Activated CD4-positive, alpha-beta T cell treated with anti-CD3 and anti-CD28 coated beads for 36 hours (primary cell): ENCODE measurements at places on chromosomes 11 and 22. TPM values are rescaled to one million over a fixed set of nuclear protein-coding genes. Genes with fewer than 3 reads are reported as not detected.

LINC01488 gene
- total RNA-seq, result not detected

OR5AN1 gene
- not detected for total RNA-seq

CEP126 gene
- total RNA-seq, result 1.3 TPM

ART1 gene
- not detected for total RNA-seq

MLC1 gene
- total RNA-seq, result not detected

CD3G gene
- total RNA-seq, result 141 TPM

SYT12 gene
- 0.11 TPM for total RNA-seq

P2RY2 gene
- total RNA-seq, result not detected

ANGPTL5 gene
- not detected for total RNA-seq

GRCh38 chr11:33001751-33002542 lies 13.7 kb upstream of the DEPDC7 start:
- DNase-seq, result no peak
- H3K27ac ChIP-seq, result no peak overlapping the region
- peaks cover 25% of the 10 kb centered on the region for H3K4me1 ChIP-seq

DNA sequence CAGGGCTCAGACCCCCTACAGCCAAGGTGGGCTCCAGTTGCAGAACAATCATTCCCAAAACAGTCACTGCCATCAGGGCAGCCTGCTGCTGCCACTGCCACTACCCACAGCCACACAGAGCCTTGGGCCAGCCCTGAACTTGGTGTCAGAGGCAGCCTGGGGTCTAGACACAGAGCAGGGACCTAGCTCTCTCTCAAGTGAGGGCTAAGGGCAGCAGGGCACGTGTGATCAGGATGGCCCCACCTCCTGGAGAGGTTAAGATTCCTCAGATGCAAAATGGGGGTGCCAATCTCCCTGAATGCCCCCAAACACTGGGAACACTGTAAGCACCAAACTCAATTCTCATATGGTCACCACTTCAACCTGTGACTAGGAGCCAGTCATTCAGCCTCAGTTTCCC lies 15.6 kb downstream of the CABP7 start:
- DNase-seq, result no peak
- H3K4me1 ChIP-seq, result no peaks in the 10 kb centered on the region
- H3K27me3 ChIP-seq, result no peaks in the 10 kb centered on the region
- no peaks in the 10 kb centered on the region for H3K36me3 ChIP-seq
- H3K27ac ChIP-seq, result no peak overlapping the region

DNA sequence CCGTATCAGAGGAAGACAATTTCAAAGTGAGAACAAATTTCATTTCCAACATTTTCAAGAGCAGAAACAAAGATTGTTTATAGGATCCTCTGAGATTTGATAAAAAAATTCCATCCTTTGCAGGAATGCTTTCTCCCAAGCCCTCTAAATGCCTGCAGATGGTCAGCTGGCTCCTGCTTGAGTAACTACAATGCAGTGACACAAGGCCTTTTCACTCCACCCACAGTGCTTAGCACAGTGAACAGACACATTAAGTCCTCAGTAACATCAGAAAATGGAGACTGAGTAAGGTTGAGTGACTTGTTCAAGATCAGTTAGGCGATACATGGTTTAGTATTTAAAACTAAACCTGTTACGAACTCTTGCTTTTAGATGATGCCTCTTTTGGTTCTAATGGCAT lies 527.1 kb upstream of the CCDC90B start:
- no peak overlapping the region for H3K4me3 ChIP-seq
- no peak overlapping the region for H3K27ac ChIP-seq
- no peak for DNase-seq
- H3K27me3 ChIP-seq, result peaks cover 10% of the 10 kb centered on the region

DNA sequence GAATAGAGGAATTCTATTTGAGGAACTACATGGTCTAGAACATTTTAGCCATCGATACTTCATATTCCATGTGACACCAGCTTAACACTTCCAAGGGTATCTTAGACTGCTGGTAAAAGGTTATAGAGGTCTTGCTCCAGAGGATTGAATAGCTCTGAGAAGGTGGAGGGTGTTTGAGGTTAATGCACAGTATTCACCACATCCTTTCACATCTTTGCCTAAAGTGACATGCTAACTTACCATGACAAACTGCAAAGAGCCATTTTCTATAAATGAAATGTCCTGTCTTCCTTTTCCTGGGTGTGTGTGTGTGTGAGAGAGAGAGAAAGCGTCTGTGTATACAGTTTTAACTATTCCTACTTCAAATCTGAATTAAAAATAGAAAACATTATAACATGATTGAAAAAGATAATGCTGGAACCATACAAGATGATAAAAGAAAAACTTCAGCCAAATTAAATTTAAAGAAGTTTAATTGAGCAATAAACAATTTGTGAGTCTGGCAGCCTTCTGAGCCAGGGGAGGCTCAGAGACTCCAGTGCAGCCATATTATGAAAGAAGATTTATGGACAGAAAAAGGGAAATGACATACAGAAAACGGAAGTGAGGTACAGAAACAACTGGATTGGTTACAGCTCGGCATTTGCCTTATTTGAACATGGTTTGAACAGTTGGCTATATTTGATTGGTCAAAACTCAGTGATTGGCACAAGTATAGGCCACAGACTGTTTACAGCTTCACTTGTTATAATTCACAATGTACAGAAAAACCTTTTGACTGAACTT lies 320.9 kb upstream of the CCDC179 start:
- no peak for DNase-seq
- no peak overlapping the region for H3K27ac ChIP-seq
- no peaks in the 10 kb centered on the region for H3K4me1 ChIP-seq
- H3K4me3 ChIP-seq, result no peak overlapping the region
- H3K36me3 ChIP-seq, result no peaks in the 10 kb centered on the region

- H3K36me3 ChIP-seq, result peaks cover 29% of the 10 kb centered on the region
- H3K4me1 ChIP-seq, result peaks cover 67% of the 10 kb centered on the region
- H3K27me3 ChIP-seq, result no peaks in the 10 kb centered on the region
- H3K4me3 ChIP-seq, result no peak overlapping the region
- H3K27ac ChIP-seq, result no peak overlapping the region
These were observed 9.0 kb downstream of the TRIM44 start for GRCh38 chr11:35671396-35672127.

- no peaks in the 10 kb centered on the region for H3K4me1 ChIP-seq
- H3K27me3 ChIP-seq, result no peaks in the 10 kb centered on the region
- no peaks in the 10 kb centered on the region for H3K36me3 ChIP-seq
These were observed 10.1 kb downstream of the LMO1 start for GRCh38 chr11:8253566-8253965.

- no peak for DNase-seq
- no peak overlapping the region for H3K27ac ChIP-seq
- peaks cover 15% of the 10 kb centered on the region for H3K27me3 ChIP-seq
- no peak overlapping the region for H3K4me3 ChIP-seq
These were observed 9.9 kb downstream of the MS4A15 start for GRCh38 chr11:60766547-60766946.

GRCh38 chr11:17954395-17955252 lies 58.2 kb downstream of the SERGEF start:
- H3K4me3 ChIP-seq, result no peak overlapping the region
- no peak for DNase-seq
- peaks cover 55% of the 10 kb centered on the region for H3K36me3 ChIP-seq
- no peaks in the 10 kb centered on the region for H3K4me1 ChIP-seq
- H3K27me3 ChIP-seq, result no peaks in the 10 kb centered on the region

DNA sequence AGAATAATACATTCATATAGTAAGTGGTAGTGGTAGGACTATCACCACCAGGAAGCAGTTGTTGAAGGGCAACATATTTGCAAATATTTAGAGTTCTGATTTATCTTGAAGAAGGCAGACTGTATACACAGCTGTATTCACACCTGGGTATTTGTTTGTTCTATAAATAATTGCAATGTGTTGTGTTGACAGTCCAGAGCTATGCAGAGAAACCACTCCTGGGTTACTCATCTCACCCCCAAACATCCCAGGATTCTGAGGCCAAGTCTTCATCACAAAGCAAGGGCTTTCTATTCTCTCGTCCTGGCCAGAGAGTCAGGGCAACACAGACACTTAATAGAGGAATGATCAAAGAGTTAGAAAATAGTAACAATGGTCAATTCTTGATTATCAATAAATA lies 102.1 kb upstream of the FAT3 start:
- no peak overlapping the region for H3K27ac ChIP-seq
- no peaks in the 10 kb centered on the region for H3K27me3 ChIP-seq
- no peaks in the 10 kb centered on the region for H3K36me3 ChIP-seq

- no peak for DNase-seq
- H3K4me3 ChIP-seq, result no peak overlapping the region
- H3K27ac ChIP-seq, result no peak overlapping the region
- H3K27me3 ChIP-seq, result peaks cover 6% of the 10 kb centered on the region
- H3K36me3 ChIP-seq, result no peaks in the 10 kb centered on the region
- no peaks in the 10 kb centered on the region for H3K4me1 ChIP-seq
These were observed 2.7 kb downstream of the HBG1 start for GRCh38 chr11:5246772-5247471.

DNA sequence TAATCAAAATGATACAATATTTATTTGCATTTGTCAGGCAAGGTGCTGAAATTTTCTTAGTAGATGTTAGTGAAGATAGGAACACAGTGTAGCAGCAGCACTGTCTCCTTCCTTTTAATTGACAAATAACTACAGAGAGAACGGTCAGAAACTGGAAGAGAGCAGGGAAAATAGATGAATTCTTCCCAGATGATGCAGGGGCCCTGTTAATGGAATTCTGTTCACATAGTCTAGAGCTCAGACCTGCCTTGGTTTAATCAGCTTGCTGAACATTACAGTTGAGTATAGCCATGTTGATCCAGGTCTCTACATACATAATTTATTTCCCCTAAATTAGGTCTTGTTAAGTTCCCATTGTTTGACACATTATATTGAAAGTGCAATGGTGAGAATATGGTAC lies 127.4 kb downstream of the SLC17A6 start:
- H3K27me3 ChIP-seq, result peaks cover 14% of the 10 kb centered on the region
- H3K36me3 ChIP-seq, result no peaks in the 10 kb centered on the region
- no peaks in the 10 kb centered on the region for H3K4me1 ChIP-seq
- no peak overlapping the region for H3K4me3 ChIP-seq
- no peak for DNase-seq
- H3K27ac ChIP-seq, result no peak overlapping the region

GRCh38 chr11:20647976-20648565 lies 21.3 kb upstream of the NELL1 start:
- H3K4me3 ChIP-seq, result no peak overlapping the region
- no peaks in the 10 kb centered on the region for H3K36me3 ChIP-seq
- no peaks in the 10 kb centered on the region for H3K4me1 ChIP-seq
- H3K27ac ChIP-seq, result no peak overlapping the region

DNA sequence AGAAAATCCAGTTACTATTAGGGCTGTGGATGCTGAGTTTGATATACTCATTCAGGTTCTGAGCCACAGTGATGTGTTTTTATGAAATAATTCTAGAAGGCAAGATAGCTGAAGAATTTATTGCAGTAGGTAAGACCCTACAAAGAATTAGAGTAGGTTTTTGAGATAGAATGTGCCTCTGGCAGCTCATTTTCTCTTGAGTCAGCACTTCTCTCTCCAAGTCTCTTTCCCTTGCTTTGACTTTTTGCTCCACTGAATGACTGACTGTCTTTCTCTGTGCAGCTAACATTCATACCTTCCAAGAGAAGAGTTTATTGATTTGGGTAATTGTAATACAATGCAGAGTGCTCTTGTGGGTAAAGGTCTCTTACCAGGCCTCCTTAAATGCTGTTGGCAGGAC lies 48.0 kb upstream of the C11orf87 start:
- no peaks in the 10 kb centered on the region for H3K36me3 ChIP-seq
- H3K4me1 ChIP-seq, result no peaks in the 10 kb centered on the region
- no peak overlapping the region for H3K4me3 ChIP-seq

DNA sequence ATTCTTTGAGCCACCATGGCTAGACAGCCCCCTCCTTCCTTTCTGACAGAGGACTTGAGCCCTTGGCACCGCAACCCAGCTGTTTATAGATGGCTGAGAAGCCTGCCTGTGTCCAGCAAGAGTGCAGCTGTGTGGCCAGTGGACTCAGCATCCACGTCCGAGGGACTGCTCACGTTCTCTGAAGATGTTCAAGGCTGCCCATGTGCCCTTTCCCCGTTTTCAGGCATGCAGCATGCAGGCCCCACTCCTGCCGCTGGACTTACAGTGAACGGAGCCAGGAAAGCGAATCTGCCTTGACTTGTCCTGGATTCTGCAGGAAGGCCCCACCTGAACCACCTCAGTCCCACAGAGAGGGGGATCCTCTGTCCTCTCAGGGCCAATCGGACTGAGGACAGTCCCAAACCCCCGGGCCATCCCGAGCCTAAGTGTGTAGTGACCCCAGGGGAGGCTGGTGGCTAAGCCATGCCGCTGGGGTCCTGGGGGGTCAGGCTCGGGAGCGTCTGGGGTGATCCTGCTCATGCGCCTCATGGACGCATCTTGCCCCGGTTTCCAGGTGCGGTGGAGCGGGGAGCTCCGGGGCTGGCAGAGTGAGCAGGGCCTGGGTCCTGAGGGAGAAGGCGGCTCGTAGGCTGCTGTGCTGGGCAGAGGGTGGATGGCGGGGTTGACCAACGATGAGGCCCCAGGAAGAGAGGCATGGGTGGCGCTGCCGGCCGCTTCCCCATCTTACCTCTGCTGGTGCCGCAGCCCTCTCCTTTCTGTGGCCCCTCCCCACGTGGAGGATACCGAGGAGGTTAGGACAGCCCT lies 170.7 kb downstream of the CTTN start:
- H3K27ac ChIP-seq, result no peak overlapping the region

GRCh38 chr11:118051136-118051610 lies 25.7 kb upstream of the TMPRSS4 start:
- H3K36me3 ChIP-seq, result no peaks in the 10 kb centered on the region
- no peaks in the 10 kb centered on the region for H3K27me3 ChIP-seq
- peak; percentile 38 for DNase-seq
- peaks cover 67% of the 10 kb centered on the region for H3K4me1 ChIP-seq

DNA sequence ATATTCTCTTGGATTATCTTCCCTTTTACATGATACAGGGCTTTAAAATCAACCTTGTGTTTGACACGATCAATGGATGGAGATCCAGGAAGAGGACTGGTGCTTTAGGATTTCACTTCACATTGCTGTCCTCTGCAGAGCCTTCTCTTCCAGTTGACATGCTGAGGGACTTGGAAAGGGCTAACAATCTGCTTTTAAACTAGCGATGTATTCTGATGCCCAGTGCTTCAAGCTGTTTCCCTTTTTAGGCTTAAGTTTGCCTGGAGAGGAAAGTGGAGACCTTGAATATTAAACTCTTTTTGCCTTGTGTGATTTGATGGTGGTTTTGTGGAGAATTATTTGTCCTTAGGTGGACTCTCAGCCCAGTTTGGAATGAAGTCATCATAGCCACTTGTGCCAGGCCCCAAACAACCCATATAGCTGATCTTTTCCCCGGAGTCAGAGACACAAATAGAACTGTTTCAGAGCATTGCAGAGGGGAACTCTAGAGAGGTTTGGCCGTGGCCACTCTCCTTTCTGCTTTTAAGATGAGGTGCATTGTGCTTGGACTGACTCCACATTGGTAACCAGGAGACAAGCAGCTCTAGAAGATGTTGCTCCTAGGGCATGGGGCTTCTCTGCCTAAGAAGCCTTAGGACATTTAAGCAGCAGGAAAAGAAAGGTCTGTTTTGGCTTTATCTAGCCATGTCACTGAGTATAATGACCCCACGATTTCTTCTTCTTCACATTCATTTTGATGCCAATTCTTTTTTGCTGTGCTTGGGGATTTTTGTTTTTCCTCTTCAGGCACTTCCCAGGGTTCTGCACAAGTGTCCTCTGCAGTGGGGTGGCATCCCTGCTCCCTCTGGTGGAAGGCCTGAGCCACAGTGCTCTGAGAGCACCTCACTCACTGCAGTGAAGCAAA lies 152.8 kb downstream of the NCAM1 start:
- H3K36me3 ChIP-seq, result no peaks in the 10 kb centered on the region
- H3K27me3 ChIP-seq, result peaks cover 15% of the 10 kb centered on the region
- DNase-seq, result peak; percentile 38
- no peak overlapping the region for H3K27ac ChIP-seq
- no peak overlapping the region for H3K4me3 ChIP-seq

GRCh38 chr22:32413719-32414118 lies 1.7 kb upstream of the RTCB start:
- no peak overlapping the region for H3K27ac ChIP-seq
- no peak for DNase-seq
- peaks cover 28% of the 10 kb centered on the region for H3K4me1 ChIP-seq
- peaks cover 10% of the 10 kb centered on the region for H3K36me3 ChIP-seq
- H3K27me3 ChIP-seq, result peaks cover 5% of the 10 kb centered on the region
